RCC 7860 (cell line): ENCODE measurements at places on chromosomes 12 and 14.

DNA sequence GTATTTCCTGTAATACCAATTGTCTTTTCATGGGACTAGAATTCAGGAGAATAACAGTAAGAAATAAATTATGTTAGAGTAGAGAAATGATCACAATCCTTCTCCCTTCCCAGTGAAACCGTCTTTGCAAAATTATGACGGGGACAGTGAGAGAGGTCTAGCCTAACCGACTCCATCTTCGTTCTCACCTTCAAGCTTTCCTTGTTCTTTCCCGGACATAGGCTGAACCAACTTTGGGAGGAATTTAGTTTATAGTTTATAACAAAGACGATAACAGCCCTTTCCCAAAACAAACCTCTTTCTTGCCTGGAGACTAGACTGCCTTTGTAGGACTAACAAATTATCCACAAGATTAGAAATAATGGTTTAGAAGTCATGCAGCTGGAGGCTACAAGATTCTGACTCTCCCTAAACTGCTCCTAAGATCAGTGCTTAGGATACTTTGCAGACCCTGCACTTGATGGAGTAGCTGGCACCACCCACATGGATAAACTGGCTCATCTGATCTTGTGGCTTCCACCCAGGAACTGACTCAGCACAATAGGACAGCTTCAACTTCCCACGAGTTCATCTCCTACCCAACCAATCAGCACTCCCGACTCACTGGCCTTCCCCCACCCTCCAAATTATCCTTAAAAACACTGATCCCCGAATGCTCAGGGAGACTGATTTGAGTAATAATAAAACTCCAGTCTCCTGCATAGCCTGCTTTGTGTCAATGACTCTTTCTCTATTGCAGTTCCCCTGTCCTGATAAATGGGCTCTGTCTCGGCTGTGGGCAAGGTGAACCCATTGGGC, 521.2 kb upstream of the TBX3 start:
- DNase-seq, result peak; percentile 46

- DNase-seq, result no peak
These were observed 584 bp upstream of the DDHD1 start for GRCh38 chr14:53153702-53154112.

DNA sequence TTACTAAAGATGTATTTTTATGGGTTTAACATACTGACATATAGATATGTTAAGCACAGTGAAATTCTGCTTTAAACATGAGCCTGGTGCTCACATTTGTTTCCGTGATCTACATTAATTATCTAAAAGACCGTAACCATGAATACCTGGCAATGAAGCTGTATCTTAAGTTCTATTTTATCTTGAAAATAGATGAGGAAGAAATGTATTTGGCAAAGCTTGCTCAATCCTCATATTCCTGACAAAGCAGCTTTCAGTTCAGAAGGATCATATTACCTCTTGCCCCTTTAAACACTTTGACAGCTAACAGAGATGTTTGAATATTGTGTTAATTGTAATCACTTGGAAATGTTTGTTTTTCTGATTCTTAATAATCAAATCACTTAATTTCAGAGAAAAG, 9.8 kb downstream of the EPYC start:
- DNase-seq, result no peak

- peak; percentile 30 for DNase-seq
These were observed 12.1 kb downstream of the CSRP2 start for GRCh38 chr12:76866726-76867125.

DNA sequence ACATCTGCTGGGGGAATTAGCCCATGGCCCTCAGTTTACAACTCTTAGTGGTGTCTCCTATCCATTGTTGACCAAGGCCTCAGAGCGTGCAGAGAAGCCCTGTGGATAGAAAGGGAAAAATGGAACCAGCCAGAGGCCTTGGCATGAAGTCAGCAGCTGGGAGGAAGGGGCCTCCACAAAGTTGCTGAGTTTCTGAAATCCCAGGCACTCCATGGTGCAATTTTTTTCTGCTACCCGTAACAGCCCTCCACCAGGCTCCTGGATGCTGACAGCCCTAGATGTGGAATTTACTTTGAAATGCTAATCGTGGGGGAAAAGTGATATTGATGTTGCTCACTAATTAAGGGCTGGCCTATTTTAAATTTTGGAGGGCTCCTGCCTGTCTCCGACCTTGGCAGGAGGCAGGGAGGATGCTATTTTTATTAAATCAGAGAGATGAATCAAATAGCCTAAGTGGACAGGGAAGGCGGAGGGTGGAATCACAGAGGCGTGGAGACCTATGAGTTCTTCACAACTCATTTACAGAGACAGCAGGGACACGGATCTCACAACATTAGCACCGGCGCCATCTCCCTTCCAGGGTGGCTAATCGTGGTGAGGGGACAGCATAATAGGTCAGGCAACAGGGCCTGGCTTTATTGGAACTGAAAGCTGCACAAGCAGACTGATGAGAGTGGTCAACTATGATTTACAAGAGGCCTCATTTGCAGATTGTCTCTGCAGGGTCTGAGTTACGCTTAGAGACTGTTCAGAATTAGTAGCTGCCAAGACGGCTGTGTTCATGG, 99.8 kb upstream of the WSCD2 start:
- no peak for DNase-seq

DNA sequence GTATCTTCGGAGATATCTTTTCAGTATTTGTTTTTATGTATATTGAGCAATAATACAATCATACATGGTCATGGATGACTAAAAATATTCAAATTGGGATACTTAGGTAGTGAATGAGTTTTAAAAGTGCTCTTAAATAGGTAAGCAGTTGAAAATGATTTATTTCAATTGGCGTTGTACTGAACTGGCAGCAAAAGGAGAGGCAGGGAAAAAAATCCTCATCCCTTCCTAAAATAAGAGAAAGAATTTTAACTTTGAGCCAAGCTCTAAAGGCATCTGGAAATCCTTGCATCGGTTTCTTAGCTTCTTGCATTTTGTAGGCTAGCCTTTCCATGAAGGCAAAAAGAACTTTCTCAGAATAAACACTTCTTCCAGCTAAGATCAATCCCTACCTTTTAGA, 125.2 kb downstream of the MGST1 start:
- no peak for DNase-seq

DNA sequence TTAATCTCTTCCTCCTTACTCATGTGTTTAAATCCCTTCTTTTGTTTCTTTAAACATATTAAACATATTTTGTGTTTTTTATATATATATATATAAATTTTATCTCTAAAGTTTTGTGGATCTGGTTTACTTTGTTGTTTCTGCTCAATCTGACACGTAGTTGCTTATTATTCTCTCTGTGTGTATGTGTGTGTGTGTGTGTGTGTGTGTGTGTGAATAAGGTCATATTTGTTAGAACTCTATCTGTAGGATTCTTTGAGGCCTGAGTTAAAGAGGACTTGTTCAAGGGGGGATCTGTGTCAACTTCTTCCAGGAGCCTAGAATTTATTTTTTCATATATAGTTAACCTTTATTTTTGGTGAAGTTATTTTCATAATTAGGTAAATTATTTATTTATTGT, 2.7 kb downstream of the GPR65 start:
- no peak for DNase-seq

DNA sequence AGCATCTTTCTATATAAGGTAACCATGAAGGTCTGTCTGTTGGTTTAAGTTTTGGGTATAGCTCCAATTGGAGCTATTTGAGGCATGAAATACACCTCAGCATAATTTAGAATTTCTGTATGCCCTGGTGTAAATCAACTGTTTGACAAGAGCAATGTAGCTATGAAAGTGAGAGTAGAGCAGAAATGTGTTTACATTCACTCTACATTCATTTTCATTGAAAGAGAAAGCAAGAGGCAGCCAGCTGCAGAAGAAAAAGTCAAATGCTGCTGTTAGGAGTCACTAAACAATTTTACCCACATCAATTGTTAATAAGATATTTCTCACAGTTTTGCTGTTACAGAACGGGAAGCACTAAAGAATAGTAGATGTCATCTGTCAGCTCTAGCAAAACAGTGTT, 252.5 kb downstream of the SLC6A15 start:
- no peak for DNase-seq

GRCh38 chr12:111606767-111607230, 7.7 kb upstream of the ATXN2 start:
- no peak for DNase-seq

- DNase-seq, result no peak
These were observed 17.1 kb upstream of the SLC6A12 start for GRCh38 chr12:230925-231671.

- peak; percentile 37 for DNase-seq
These were observed 248.6 kb downstream of the ZFP36L1 start for GRCh38 chr14:68544081-68544892.

- no peak for DNase-seq
These were observed 104.0 kb downstream of the NCOR2 start for GRCh38 chr12:124463341-124463921.

DNA sequence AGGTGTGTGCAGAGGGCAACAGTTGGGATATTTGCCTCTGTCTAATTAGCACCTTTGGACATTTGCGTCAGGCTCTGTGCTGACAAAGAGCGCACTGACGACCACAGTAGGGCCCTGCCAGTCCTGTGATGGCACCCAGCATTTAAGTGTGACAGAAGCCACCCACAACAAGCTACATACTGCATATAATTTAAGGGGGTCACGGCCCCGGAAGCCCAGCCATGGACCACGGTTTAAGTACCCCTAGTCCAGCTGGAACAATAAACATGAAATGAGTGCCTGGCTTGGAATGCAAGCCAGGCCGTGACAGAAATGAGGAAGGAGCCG, 16.8 kb upstream of the DYNC1H1 start:
- no peak for DNase-seq

- peak; percentile 35 for DNase-seq
These were observed 83.2 kb upstream of the HMGA2 start for GRCh38 chr12:65740873-65741600.

GRCh38 chr14:22070119-22070982, 396.7 kb upstream of the OR4E1 start:
- DNase-seq, result no peak

DNA sequence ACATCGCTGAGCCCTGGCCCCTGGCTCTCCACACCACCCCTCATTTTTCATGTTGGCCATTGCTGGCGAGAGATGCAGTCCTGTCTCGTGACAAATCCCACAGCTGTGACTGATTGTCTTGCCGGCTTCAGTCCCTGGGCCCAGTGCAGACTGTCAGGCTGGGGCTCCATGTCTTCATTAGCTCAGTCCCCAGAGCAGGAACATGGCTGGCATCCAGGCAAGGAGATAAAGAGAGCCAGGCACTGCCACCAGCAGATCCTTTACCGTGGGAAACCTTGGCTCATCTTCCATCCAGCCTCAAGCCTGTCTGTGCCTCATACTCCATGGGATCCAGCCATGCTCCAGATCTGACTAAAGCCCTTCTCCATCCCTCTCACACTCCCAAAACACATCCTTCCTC, 284.7 kb upstream of the FKBP4 start:
- no peak for DNase-seq

GRCh38 chr14:48390346-48390745, 714.9 kb upstream of the MDGA2 start:
- no peak for DNase-seq

- no peak for DNase-seq
These were observed 91.2 kb downstream of the RGS6 start for GRCh38 chr14:72023128-72024042.

DNA sequence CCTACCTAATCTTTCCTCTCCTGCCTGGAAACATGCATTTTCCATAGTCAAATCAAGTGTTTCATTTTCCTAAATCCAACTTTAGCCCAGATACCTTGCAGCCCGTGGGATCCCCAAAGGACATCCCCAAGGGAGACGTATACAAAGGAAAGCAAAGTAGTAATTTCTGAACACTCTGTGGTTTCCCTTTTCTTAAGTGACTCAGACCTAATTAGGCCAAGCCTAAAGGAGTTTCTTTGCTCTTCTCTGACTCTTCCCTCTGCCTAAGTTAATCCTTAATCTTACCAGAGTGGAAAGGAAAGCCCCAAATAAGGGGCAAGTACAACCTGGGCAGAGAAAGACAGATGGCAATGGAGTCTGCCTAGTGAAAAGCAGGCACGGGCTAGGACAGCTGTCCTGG, 250.3 kb downstream of the SPTSSA start:
- peak; percentile 13 for DNase-seq
